ENCODE measurements at places on chromosomes 7 and 10.

GRCh38 chr10:54284526-54285193 is 516.4 kb downstream of the PCDH15 start:
- DNase-seq = no peak

- no peak for DNase-seq
Measured at GRCh38 chr10:110436554-110437350, 61.0 kb upstream of the DUSP5 start.

GRCh38 chr10:125032474-125033020 is 90.6 kb downstream of the ZRANB1 start:
- DNase-seq = no peak

GRCh38 chr7:157014635-157015555 is 4.4 kb upstream of the MNX1 start:
- DNase-seq = no peak

DNA sequence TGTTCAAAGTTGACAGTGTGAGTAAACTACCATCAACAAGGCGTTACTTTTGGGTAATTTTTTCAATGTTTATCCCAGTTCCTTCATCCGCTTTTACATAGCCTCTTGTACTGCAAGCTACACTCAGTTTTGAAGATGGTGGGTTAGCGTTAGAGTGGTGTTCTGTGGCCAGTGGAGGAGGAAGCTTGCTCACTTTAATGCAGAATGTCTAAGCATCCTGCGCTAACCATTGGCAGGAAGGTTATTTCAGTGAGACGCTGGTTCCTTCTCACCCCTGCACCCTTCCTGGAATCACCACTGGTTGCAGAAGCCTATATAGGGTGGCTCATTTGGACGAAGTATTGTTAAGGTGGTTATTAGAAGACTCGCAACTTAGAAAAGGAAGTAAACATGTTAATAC is 159.1 kb downstream of the CELF2 start:
- no peak for DNase-seq

DNA sequence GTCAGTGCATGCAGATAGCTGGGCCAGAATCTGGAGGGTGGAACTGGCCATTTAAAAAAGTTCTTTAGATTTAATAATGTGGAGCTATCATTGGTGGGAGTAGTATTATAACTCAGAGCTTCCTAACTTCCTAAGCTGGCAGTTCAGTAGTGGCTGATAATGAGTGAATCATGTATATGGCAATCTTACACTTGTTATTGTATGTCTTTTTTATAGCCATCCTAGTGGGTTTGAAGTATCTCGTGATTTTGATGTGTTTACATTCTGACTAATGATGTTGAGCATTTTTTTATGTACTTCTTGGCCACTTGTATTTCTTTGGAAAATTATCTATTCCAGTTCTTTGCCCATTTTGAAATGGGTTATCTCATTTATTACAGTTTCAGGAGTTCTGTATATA is 15.4 kb downstream of the TFAM start:
- DNase-seq = no peak

- no peak for DNase-seq
Measured at GRCh38 chr7:24702755-24703154, 54.5 kb downstream of the GSDME start.

DNA sequence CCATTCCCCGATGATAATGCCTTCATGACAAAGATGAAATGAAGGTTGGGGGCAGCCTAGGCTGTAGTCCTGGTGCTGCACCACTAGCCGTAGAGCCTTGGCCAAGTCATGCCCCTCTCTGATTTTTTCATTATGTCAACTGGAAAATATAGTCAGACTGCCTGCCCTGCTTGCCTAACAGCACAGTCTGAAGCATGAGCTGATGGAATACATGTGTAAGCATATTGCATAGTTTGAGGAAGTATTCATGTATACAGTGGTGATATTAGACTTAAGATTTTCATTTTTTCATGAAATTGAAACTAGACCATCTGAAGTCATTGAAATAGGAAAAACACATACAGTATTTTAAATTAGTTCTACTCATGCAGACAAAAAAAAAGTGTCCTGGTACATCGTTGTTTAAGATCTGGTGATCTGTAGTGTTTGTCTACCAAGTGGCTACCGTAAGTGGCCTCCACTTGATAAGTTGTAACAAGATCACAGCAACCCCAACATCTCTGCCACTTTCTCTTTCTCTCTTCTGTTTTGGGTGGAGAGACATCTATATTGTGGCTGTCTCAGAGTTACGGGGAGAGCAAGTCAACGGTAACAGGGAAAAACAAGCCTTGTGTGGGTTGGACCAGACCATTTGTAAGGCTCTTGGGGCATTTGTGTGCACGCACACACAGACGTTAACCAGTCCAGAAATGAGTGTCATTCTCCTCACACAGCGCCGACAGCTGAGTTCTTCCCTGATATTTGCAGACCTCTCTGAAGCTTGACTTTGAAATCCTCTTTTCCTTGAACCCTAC is 716.6 kb upstream of the GALNT17 start:
- no peak for DNase-seq

GRCh38 chr7:134649226-134649775 is 2.6 kb downstream of the BPGM start:
- no peak for DNase-seq

DNA sequence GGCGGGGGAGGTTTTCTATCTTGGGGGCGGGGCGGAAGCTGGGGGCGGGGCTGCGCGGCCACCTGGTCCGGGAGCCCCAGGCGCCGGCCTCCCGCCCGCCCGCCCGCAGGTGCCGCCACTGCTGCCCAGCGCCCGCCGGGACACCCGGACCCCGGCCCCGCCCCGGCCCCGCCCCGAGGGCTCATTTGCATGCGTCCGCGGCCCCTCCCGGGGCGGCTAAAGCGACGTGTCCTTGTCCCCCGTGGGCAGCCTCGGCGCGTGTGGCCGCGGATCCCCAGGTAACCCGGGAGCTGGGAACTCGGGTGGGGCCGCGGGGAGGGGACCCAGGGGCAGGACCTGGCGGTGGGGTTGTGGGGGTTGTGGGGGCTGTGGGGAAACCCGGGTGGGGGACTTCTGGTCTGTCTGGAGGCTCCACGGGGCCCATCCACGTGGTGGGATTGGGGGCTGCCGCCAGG is at the start of gene BHLHA15:
Gene BHLHA15 (plus strand): TSS at position 219 of the 455 bp plus-strand sequence. CDS start 871 bp downstream, outside the sequence.
- peak; percentile 54 for DNase-seq

DNA sequence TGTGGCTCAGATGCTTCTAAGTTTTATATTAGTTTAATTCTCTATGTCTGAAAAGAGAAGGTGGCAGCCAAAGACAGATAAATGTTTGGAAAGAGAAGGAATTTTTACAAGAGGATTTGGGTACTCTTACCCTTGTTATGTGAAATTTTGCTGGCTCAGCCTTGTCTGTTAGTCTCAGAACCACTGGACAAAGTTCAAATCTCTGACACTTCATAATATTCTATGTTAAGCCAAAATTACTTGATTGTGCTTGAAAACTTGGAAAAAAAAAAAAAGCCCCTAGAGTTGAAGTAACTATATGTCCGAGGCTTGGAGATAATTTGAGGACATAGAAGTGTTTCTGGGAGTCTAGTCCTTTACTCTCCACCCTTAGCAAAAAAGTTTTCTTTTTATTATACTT is 1079.3 kb upstream of the LRRTM3 start:
- no peak for DNase-seq

DNA sequence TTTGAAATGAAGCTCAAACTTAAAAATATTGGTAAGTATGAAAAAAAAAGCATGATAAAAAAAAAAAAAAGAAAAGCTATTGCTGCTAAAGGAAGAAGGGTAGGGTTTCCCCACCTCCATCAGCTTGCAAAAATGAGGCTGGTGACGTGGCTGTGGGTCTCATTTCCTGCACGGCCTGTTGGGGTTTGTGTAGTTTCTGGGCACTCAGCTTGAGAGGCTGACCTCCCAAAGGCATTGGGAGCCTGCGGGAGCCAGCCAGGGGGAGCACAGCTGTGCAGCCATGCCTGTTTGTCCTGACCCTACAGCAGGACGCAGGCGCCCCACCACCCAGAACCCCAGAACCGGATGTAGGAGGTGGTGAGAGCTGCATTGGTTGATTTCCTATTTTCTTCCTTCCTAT is 48.8 kb upstream of the CARD11 start:
- peak; percentile 62 for DNase-seq

DNA sequence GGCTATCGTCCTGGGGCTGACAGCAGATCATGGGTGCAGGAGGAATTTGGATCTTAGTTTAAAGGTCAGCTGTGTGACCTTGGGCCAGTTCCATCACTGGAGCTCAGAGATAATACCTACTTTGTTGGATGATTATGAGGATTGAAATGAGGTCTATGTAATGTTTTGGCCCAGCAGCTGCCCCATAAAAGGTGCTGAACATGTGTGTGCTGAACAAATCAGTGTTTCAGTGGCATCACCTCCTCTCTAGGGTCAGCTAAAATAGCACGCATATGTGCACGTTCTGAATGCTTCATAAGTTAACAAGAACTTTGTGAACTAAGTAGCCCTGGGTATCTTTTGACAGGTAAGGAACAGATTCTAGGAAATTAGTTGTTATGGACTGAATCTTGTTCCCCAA is 84.8 kb upstream of the LRRC18 start:
- DNase-seq = no peak

DNA sequence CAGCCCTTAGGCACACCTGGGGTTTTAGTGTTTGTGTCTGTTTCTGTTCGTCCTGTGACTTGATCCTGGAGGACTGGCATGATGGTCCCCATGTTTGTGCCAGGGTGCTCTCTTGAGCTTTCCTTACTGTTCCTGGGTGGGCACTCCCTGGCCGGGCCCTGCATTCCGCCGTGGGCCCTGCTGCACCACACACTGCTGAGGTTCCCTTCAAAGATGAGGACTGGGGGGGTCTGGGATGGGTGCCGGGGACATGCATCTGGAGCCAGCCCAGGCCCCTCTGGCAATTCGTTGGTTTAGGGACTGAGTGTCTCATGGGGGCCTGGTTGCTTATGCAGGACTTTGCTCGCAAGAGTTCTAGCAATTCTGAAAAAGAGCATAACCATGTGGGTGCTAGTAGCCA is 4.7 kb downstream of the AGAP3 start:
- DNase-seq = no peak

DNA sequence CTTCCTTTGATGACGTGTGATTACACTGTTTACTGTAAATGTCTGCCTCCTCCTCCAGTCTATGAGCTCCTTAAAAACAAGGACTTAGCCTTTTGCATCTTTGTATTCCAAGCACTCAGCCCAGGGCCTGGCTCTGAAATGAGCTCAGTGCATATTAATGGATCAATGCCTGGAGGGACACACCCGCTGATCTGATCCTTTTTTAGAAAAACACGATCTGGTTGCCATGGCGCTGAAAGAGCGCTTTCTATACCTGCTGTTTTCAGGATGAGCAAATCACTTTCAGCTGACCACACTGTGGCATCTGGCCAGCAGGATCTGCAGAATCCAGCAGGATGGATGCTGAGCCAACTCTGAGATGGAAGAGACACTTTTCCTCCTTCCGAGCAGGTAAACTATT is 37.8 kb upstream of the GARS1 start:
- DNase-seq = no peak

GRCh38 chr7:100132697-100133151 is 6.0 kb downstream of the MBLAC1 start:
- no peak for DNase-seq

DNA sequence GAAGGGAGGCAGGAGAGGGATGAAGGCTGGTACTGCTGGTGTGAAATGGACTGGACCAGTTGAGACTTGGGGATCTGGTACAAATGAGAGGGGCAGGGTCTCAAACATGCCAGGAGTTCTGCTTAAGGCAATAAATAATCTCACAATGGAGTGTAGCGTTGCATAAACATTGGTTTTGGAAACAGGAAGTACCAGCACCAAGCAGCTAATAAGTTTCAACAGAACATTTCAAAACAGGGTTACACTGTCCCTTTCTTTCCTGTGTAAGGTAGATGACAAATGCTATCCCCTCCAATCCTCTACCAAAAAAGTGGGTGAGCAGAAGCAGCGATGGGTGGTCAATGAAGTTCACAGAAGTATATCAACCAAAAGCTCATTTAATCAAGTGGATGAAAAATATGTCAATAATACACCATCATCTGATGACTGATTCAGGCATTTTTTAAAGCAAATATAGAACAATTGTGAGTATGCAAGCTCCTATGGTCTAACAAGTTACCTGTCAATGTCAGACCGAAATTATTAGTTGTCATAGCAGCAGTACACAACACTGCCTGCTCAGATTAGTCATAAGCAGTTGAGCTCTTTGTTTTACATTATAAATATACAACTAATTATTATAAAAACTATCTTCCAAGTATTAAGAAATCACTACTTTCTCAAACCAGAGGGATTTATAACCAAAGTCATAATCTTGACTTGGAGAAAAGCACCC is 220.0 kb downstream of the FAM107B start:
- no peak for DNase-seq

- DNase-seq = no peak
Measured at GRCh38 chr10:21157664-21158063, 260.6 kb upstream of the NEBL start.

GRCh38 chr7:122588621-122589020 is 110.3 kb downstream of the RNF133 start:
- DNase-seq = no peak

DNA sequence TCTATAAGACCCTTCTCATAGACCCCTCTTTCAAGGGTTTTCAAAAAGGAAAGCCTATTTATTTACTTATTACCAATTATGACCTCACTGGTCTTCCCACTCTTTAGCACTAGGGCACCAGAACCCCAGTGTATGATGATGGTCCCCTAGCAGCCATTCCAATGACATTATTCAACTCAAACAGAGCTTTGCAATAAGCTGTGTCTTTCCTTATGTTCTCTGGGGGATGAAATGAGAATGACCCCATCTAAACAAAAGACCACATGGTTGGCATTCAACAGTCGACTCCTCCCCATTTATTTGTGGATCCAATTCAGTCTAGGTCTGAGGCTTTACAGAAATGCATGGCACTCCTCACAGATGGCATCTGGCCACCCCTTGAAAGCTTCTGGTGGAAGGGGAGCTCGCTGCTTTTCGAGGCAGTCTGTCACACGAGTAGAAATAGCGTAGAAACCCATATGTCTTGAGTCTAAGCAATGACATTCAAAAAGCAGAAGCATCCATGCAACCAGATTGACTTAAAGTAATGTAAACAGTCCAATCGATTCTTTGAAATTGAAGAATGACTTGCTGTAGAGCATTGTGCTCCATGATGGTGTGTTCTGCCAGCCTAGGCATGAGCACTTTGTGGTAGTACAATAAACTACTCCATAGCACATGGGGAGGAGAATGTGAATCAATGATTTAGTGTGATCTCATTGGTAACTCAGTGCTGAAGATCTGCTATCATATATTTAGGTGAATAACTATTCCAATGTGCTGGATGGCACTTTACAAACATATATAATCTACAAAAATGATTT is 29.8 kb downstream of the NRP1 start:
- no peak for DNase-seq

- no peak for DNase-seq
Measured at GRCh38 chr10:67861750-67862432, 22.6 kb upstream of the SIRT1 start.
